ENCODE measurements at places on chromosomes 3 and 15. TPM values are rescaled to one million over a fixed set of nuclear protein-coding genes. Genes with fewer than 3 reads are reported as not detected.

The SH3BP5 gene
- 90.9 TPM for total RNA-seq

The PLA2G4D gene
- total RNA-seq = not detected

The KBTBD8 gene
- 1.9 TPM for total RNA-seq

The HDC gene
- 5.8 TPM for total RNA-seq

The ITIH4 gene
- total RNA-seq = 13.9 TPM

The HAPLN3 gene
- total RNA-seq = 23.0 TPM

The PLA2G4E gene
- not detected for total RNA-seq

The LINS1 gene
- 17.1 TPM for total RNA-seq

The CSPG4 gene
- total RNA-seq = 23.3 TPM

The SPINK8 gene
- total RNA-seq = not detected

The GLT8D1 gene
- 36.6 TPM for total RNA-seq

The BLM gene
- total RNA-seq = 31.4 TPM

The WDR5B gene
- 5.2 TPM for total RNA-seq

The MESP1 gene
- total RNA-seq = 1.2 TPM

The CHDH gene
- 20.9 TPM for total RNA-seq

The TMCO5A gene
- total RNA-seq = not detected

The IL17RD gene
- 0.91 TPM for total RNA-seq

The EEF1AKMT4 gene
- 8.8 TPM for total RNA-seq

The ENTPD3 gene
- 9.6 TPM for total RNA-seq

The SERINC4 gene
- total RNA-seq = not detected

The LRRFIP2 gene
- 89.7 TPM for total RNA-seq

The LARP6 gene
- total RNA-seq = 6.1 TPM

The MYL3 gene
- total RNA-seq = 3.3 TPM

The GOLGA8B gene
- total RNA-seq = 94.2 TPM

The SERPINI2 gene
- total RNA-seq = 0.80 TPM

The AGBL1 gene
- total RNA-seq = 15.5 TPM

The AMIGO3 gene
- total RNA-seq = 3.1 TPM

The SFMBT1 gene
- total RNA-seq = 14.0 TPM

The DPPA2 gene
- total RNA-seq = not detected

The CPLX3 gene
- total RNA-seq = not detected

The TMEM44 gene
- 25.8 TPM for total RNA-seq

The ADAMTS9 gene
- 25.1 TPM for total RNA-seq

The CPNE9 gene
- 0.30 TPM for total RNA-seq

The ISY1 gene
- 34.8 TPM for total RNA-seq

The SLC24A5 gene
- total RNA-seq = not detected

The AADAC gene
- total RNA-seq = 4.5 TPM

The CDC25A gene
- total RNA-seq = 1.1 TPM

The CHCHD6 gene
- total RNA-seq = 26.2 TPM

The STX19 gene
- 1.2 TPM for total RNA-seq

The UCN2 gene
- total RNA-seq = not detected

The CSTA gene
- total RNA-seq = 10.5 TPM

The GOLGA8G gene
- not detected for total RNA-seq

The CCR5 gene
- total RNA-seq = 5.0 TPM

The NAALADL2 gene
- 7.4 TPM for total RNA-seq

The C3orf49 gene
- not detected for total RNA-seq
